Left lobe of liver (tissue), 2 donors: ENCODE measurements at places on chromosomes 2 and 18.

DNA sequence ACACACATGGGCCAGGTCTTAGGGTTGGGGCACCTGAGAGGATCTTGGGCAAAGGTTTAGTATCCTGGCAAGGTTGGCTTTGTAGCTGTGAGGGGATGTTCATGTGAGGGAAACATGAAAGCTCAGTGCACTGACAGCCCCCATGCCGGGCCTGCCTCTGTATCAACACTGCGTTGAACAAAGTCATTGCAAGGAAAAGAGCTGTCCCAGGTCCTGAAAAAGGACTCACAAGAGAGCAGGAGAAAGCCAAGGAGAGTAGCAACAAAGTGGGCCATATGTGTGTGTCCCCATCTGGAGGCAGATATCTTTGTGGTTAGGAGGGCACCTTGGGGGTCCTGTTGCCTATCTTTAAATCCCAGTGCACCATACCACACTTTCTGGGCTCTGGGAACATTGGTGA, 237.8 kb upstream of the THSD7B start:
- DNase-seq: no peak

DNA sequence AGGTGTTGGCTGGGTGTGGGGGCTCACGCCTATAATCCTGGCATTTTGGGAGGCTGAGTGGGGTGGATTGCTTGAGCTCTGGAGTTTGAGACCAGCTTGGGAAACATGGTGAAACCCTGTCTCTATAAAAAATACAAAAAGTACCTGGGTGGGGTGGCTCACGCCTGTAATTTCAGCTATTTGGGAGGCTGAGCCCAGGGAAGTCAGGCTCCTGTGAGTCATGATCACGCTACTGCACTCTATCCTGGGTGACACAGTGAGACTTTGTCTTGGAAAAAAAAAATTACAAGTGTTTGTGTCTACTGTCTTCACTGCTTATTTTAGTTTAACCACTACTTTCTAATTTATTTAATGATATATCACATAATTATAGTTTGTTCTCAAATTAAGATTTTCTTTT, 62.7 kb upstream of the DOCK10 start:
- DNase-seq: no peak

DNA sequence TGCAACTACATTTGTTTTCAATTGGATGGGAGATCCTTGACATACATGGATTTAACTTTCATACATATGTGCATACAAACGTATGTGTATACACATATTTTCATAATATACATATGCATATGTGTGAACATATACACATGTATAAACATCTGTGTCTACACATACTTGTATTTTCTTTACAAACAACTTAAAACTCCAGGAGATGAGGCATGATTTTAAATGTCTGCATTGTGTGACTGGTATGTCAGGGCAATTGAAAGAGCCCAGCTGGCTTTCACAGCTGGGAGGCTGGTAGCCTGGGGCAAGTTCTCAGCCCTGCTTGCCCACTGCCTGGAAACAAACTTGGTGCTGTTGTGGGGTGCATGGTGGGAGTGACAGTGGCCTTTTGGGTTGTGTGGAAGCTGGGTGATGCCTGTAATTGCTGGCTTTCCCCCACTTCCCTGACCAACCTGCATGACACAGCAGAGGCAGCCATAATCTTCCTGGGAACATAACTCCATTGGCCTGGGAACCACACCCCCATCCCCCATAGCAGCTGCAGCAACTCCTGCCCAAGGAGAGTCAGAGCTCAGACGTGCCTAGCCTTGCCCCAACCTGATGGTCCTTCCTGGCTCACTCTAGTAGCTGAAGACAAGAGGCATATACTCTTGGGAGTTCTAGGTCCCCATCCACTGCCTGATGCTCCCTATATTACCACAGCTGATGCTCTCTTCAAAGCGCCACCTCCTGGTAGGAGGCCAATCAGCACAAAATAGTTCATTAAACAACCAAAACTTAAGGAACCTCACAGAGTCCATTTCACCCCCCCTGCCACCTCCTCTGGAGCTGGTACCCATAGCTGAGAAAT, 158.3 kb downstream of the CERS6 start:
- no peak for DNase-seq

- no peak for DNase-seq
Measured at GRCh38 chr2:64698668-64699444, 45.1 kb upstream of the SERTAD2 start.

DNA sequence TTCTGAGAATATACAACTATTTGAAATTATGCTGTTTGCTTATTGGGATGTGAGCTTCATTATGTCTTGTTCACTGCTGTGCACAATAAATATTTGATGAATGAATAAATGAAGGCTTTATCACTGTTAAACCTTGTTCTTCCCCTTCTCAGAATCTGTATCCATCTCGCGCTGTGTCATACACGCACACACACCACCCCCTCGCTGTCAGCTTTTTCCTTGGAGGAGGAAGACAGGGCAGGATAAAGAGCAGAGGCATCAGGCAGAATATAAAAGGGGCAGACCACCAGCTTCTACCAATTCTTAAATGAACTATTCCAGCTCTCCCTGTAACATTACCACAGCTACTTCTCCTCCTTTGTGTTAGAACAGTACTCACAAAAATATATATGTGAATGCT, 75.0 kb downstream of the CD226 start:
- DNase-seq: no peak

DNA sequence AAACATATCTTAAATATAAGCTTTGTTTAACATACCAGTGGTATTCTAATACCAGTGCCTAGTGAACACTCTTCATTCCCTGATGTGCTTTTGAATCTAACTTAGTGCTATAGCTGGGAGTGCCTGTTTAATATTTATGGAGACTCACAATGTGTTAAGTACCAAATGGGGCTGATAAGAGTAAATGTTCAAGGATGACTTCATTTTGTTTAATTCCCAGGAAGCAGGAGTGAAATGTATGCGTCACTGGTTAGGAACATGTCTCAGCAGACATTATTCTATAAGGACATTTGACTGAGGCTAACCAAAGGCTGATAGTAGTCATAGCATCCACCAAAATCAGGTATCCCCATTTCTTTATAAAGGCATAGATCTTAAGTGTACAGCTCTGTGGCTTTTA, 31.7 kb upstream of the LINC00305 start:
- DNase-seq: no peak

- DNase-seq: no peak
Measured at GRCh38 chr2:217437290-217437870, 565.4 kb downstream of the TNS1 start.

GRCh38 chr18:9475643-9476591, 604 bp downstream of the RALBP1 start:
- DNase-seq: no peak

- no peak for DNase-seq
Measured at GRCh38 chr18:45860492-45860891, 35.0 kb downstream of the SIGLEC15 start.

GRCh38 chr2:12417786-12418185, 298.9 kb upstream of the TRIB2 start:
- DNase-seq: no peak

GRCh38 chr2:220450846-220451245, 823.4 kb downstream of the SLC4A3 start:
- DNase-seq: no peak

DNA sequence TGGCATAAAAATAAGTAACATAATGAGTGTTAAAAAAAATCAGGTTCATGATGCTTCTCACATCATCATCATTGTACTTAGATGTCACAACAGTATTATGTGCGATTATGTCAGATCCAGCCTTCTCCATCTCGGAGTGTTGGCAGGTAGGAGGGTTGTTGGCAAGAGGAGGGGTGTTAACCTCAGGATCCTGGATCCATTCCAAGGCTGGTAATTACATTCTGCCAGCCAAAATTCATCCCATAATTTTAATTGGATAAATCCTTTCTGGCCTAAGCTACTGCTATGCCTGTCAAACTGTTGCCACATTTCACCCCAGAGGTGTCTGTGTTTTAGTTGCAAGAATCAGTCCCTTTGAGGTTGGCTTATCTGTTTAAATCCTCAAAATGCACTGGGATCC, 891 bp upstream of the FTCDNL1 start:
- no peak for DNase-seq

GRCh38 chr2:165120740-165121467, 82.9 kb downstream of the SCN3A start:
- no peak for DNase-seq

GRCh38 chr18:71630696-71631095, 913.4 kb downstream of the CBLN2 start:
- DNase-seq: no peak

DNA sequence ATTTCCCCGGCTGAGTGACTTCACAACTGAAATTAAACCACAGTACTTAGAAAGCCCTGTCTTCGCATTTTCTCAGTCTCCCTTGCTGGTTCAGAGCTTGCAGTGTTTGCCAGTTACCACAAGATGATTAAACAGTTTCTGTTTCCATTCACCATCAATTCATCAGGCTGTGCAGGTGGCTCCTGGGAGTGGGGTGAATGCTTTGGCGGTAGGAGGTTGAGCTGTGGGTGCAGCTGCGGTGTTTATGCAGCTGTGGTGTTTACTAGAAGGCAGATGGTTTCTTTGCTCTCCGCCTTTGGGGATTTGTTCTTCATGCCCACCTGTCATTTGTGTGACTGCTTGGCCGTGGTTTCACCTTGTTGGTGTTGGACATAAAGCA, 16.1 kb downstream of the ACOXL start:
- no peak for DNase-seq

DNA sequence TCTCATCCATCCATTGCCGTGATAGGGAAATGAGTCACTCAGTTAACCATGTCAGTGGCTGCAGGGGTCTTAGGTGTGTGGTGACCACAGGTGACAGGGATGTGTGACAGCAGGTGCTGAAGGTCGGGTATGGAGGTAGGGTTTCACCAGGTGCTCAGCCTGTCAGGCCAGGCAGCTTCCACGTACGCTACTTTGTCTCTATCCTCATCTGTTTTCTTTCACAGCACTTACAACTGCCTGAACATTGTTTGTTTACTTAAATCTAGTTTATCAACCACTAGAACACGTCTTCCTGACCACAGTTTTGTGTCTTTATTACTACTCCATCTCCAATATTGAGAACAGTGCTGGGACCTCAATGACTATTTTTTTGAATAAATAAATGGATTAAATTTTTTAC, 11.4 kb upstream of the UXS1 start:
- DNase-seq: no peak

DNA sequence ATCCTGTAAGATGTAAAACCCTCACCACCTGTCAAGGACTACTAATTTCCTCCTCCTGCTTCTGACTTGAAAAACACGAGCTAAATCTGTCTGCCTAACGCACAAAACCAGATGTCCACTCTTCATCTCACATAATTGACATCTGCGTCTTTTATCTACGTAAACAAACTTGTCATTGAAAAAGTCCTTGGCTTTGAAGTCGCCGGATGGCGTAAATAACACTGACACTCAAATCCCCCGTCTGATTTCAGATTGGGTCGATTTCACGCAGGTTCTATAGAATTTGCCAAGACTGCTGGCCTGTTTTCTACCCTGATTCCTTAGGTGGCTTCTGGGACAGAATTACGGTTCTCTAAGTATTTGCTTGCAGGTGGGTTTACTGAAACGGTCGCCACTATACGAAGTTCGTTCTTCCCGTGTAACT, 539 bp upstream of the MOB4 start:
- DNase-seq: no peak

DNA sequence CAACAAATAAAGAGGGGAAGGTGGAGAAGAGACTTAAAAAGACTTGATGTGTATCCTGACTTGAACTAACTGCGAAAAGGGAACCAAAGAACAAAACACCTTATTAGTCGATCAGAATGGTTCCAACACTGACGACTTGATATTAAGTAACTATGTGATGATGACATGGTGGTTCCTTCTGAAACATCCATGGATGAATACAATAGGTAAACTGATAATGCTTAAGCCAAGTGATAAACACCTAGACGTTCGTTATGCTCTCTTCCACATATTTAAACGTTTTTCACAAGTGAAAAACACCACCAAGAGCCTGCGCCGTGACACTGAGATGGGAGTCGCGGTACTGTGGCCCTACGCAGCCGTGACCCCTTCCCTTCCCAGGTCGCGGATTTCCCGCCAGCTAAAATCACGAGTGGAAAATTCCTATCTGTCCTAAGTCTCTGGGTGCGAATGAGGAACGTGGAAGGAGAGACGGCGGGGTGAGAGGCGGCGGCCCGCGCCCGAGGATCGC, 797 bp downstream of the TTC32 start:
- DNase-seq: no peak

DNA sequence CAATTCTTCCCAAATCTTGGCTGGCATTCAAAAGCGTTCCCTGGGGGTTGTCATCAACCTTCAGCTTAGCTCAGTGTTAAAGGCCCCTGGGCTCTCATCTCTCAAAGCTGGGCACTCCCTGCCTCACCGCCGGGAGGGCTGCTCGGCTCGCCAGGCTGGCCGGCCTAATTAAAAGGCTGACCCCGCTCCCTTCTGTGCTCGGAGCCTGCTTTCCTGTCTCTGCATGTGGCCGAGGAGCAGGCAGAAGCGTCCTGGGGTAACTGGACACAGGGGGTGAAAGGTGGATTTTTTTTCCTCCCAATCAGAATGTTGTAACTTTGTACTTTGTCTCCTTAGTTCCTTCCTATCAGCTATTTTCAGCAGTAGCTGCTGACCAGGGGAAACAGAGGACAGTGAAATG, 231.1 kb downstream of the GBX2 start:
- DNase-seq: peak; percentile 42

GRCh38 chr2:147485210-147485851, 359.5 kb upstream of the ACVR2A start:
- DNase-seq: no peak

GRCh38 chr18:60560071-60560470, 187.5 kb upstream of the MC4R start:
- DNase-seq: no peak

DNA sequence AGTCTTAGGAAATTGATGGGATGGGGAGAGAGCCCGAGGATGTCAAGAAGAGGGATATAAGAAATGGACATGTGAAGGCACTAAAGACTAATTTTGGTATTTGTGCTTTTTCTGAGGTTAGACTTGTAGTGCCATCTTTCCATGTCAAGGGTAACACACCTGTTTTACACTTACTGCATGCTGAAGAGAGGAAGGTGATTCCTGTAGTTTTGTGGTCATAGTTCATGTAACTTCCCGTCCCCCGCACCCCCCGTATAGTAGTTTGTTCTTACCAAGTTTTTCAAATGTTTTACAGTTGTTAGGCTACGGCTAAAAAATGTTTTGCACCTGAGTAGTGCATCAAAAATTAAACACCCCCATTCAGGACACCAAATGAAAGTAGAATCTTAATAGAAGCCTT, 73.8 kb downstream of the CLIP4 start:
- DNase-seq: no peak

DNA sequence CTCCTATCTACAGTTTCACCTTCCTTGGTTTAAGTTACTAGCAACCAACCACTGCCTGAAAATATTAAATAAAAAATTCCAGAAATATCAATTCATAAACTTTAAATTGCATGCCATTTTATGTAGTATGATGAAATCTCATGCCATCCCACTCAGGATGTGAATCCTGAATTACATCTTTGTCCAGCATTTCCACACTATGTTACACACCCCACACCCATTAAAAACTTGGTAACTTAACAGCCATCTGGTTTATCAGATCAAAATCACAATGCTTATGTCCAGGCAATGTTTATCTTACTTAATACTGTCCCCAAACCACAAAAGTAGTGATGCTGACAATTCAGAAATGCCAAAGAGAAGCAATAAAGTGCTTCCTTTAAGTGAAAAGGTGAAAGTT, 21.6 kb downstream of the CUL3 start:
- no peak for DNase-seq

- DNase-seq: peak; percentile 58
Measured at GRCh38 chr2:163736433-163737189, 803 bp upstream of the FIGN start.

- no peak for DNase-seq
Measured at GRCh38 chr2:162433491-162433890, 89.6 kb downstream of the GCA start.
